Right ventricle myocardium superior (tissue), 1 donor: ENCODE measurements at places on chromosomes 7 and 10. TPM values are rescaled to one million over a fixed set of nuclear protein-coding genes. Genes with fewer than 3 reads are reported as not detected.

FZD1 gene
- 8.6 TPM for total RNA-seq

DNA sequence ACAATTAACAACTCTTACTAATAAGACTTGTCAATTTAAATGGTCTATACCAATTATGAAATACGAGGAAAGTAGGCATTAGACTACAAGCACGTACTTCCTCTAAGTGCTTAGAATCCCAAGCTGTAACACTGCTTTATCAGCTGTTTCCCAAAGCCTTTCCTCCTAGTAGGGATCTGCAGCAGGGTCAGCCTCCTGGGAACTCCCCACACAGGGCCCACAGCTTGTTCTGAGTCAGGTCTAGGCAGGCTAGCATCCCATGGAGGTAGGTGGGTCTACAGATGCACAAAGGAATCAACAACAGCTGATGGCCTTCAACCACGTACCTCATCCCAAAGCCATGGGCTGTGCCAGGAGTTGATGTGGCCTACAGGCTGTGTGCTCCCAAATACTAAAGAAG, 14.7 kb downstream of the MMS19 start:
- DNase-seq: no peak

DNA sequence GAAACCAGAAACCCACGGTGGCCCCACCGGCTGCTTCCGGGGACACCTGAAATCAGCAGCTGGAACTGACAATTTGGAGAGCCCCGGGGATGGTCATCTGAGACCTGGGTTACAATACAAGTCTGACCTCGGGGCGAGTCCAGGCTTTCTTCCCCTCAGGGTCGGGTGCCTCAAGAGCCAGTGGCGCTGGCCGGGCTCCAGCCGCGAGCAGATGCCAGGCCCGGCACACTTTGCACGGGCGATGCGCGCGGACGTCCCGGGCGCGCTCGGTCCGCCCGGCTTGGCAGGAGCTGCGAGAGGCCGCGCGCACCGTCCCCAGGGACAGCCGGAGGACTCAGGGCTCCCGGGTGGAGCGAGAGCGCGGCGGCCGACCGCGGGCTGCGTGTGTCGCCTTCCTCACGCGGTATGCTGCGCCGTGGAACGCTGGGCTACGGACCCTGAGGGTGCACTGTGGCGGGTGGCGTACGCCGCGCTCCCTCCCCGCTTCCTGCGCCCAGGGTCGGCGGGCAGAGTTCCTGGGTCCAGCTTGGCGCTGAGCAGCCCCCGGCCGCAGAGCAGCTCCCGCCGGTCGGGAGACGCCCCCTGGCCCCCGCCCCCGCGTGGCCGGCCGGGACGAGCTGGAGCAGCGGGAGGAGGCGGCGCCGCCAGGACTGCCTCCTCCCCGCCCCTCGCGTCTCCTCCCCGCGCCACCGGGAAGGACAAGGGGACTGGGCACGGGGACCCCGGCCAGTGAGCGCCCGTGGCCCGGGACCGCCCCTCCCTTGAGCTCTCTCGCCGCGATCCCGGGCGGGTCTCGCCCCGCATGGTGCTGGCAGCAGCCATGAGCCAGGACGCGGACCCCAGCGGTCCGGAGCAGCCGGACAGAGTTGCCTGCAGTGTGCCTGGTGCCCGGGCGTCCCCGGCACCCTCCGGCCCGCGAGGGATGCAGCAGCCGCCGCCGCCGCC, at the start of gene RBM20:
RBM20 (plus strand) TSS at position 684 of the 945 bp plus-strand sequence; CDS start at position 803, 119 bp downstream.
- DNase-seq: peak; percentile 79

- no peak for DNase-seq
Observed at GRCh38 chr10:129136074-129136473, 331.0 kb upstream of the MGMT start.

DNA sequence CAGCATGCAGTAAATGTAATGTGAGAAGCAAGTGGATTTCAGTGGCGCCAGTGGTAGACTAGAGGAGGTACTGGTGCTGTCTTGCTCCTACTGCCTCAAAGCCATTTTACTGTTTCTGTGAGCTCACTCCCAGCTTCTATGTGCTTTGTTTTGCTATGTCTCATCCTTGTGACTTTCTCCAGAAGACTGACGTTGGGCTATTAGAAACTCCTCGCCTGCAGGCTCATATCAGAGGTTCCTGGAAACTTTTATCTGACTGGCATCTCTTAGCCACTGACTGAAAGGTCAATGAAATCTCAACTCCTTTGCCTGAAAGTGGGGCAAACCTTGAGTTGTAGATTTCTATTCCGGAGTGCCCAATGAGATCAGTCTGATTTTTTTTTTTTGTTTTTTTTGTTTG, 66.4 kb upstream of the SORCS1 start:
- no peak for DNase-seq

DNA sequence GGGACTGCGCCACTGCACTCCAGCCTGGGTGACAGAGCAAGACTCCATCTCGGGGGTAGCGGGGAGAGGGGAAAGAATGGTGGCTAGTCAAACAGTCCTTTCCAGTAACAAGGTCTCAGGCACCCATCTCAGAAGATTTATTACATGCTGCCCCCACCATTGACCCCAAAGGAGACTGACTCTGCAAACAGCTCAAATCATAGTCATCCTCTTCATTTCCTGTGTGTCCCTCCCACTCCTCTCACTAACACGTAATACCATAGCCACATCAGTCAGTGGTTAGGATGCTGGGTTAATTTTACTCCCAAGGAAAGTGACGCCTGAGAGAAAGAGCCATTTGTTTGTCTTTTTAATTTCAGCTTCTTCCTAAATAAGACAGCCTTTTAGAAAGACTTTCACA, 56.6 kb upstream of the BET1 start:
- DNase-seq: no peak

IKZF1 gene
- total RNA-seq: 2.4 TPM

TUBB8 gene
- total RNA-seq: not detected

DNA sequence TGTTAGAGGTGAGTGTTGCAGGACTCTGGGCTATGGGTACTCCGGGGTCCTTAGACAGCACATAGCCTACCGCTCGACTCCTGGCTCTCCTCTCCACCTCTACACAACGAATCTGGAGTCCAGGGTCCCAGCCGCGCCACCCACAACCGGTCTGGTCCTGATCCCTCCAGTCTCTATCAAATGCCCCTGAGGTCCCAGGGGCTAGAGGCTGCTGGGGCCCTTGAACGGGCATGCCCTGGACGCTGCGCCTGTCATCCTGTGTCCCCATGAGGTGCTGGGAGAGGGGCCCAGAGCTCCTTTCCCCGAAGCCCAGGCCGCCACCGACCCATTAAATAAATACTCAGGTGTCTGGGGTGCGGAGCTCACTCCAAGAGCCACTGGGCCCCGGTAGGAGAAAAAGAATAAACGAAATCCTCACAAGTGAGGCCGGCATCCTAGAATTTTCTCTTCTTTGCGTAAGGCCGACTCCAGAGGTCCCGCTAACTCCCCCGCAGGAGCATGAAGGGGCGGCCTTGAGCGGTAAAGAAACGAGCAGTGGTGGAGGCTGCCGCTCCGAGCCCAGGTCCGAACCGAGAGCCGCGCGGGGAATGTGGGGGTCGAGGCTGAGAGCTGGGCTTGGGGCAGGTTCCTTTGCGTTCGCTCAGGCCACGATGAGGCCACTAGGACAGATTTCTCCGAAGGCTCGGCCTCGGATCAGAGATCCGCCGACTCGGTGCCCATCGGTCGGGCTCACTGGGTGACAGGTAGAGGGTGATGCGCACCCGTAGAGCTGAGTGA, 166.7 kb downstream of the NRF1 start:
- no peak for DNase-seq

GRCh38 chr10:131692176-131692575, 208.6 kb upstream of the PPP2R2D start:
- no peak for DNase-seq

JCAD gene
- total RNA-seq: 25.5 TPM

GPC2 gene
- total RNA-seq: 0.13 TPM

- no peak for DNase-seq
Observed at GRCh38 chr10:97937928-97938327, 88.3 kb downstream of the GOLGA7B start.

DNA sequence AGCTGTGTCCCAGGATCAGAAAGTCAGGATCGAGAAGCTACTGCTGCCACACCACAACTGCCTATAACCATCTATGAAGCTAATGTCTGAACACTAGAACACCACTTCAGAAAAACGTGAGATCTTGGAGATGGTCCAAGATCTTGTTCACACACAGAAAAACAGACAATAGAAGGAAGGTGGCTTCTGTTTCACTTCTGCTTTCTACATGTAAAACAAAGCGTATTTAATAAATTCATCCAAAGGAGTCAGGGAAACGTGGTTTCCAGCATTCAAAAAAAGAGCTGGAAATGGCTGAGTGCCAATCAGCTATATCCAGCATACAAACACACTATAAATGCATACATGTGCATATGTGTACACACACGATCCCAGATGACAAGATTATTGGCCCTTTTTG, 70.2 kb upstream of the CCDC71L start:
- DNase-seq: no peak
